ENCODE measurements at places on chromosomes 1 and 21.

DNA sequence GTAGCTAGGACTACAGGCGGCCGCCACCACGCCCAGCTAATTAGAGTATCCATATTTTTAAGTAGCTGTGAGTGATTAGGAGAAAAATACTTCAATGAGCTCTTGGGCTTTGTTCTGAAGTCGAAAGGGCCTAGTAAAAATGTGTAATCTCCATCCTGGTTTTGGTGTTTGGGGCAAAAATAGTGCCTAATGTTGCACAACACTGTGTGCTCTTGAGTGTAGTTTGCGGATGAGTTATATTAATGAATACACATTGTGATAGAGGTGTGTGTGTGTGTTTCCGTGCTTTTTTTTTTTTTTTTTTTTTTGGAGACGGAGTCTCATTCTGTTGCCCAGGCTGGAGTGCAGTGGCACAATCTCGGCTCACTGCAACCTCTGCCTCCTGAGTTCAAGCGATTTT, 6.3 kb upstream of the ARID1A start:
- no peak for DNase-seq

- DNase-seq: peak; percentile 33
Observed at GRCh38 chr1:159214149-159214760, 9.6 kb downstream of the ACKR1 start.

DNA sequence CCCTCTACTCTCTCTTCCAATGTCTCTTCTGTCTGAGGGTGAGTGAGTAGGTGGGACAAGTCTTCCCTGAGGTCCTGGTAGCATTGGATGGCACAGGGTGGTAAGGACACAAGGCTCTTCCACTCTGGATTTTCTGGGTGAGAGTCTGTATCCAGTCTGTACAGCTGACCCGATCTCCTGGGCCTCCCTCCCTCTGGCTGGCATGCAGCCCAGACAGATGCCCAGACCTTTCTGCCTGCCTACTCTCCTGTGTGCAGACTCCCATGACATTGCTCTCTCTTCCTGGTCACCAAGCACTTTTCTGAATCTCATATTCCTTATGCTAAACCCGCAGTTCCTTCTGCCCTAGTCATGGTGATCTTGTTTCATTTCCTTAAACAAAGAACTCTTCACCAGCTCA, 100.3 kb downstream of the GRIK3 start:
- no peak for DNase-seq

- peak; percentile 59 for DNase-seq
Observed at GRCh38 chr21:40053007-40053406, 185.8 kb downstream of the PCP4 start.

- DNase-seq: no peak
Observed at GRCh38 chr1:77065693-77066342, 153.4 kb downstream of the PIGK start.

- no peak for DNase-seq
Observed at GRCh38 chr1:7062346-7063061, 277.2 kb downstream of the CAMTA1 start.

- no peak for DNase-seq
Observed at GRCh38 chr1:34441259-34442069, 264.8 kb downstream of the C1orf94 start.

- no peak for DNase-seq
Observed at GRCh38 chr1:2059290-2059953, 9.2 kb downstream of the PRKCZ start.

DNA sequence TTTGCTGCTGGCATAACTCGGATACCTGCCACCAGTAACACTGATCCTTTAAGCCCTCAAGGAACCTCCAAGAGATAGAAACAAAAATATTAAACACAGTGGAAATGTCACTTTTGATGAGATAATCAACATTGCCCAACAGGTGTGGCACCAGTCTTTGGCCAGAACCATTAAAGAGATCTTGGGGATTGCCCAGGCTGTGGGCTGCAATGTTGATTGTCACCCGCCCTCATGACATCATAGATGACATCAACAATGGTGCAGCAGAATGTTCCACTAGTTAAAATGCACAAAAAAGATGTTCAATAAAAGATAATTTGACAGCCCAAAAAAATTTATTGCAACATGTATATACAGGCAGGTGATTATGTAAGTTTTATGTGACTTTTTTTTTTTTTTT, 20.2 kb upstream of the ZMYM1 start:
- DNase-seq: no peak

DNA sequence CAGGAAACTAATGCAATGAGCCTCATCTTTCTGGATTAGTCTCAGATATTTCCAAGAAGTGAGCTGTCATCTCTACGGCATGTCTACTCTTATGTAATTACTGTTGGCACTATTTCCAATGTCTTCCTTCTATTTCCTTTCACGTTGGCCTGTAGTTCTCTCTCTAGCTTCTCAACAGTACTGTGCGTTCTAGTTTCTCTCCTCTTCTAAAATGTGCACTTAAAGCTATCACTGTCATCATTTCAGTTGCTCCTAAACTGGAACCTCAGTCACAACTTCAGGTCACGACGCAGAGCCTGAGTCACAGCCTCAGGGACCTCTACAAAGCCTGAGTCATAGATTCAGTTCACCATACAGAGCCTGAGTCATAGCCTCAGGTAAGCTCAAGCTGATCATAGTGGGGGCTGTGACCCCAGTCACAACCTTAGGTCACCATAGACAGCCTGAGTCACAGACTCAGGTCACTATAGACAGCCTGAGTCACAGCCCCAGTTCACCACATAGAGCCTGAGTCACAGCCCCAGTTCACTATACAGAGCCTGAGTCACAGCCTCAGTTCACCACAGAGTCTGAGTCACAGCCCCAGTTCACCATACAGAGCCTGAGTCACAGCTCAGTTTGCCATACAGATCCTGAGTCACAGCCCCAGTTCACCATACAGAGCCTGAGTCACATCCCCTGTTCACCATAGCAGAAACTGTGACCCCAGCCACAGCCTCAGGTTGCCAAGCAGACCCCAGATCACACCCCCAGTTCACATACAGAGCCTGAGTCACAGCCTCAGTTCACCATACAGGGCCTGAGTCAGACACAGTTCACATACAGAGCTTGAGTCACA, 13.0 kb downstream of the WNT9A start:
- peak; percentile 82 for DNase-seq

GRCh38 chr1:43814401-43814800, 107.1 kb downstream of the ST3GAL3 start:
- DNase-seq: no peak

- no peak for DNase-seq
Observed at GRCh38 chr21:20728691-20729090, 269.5 kb upstream of the NCAM2 start.

DNA sequence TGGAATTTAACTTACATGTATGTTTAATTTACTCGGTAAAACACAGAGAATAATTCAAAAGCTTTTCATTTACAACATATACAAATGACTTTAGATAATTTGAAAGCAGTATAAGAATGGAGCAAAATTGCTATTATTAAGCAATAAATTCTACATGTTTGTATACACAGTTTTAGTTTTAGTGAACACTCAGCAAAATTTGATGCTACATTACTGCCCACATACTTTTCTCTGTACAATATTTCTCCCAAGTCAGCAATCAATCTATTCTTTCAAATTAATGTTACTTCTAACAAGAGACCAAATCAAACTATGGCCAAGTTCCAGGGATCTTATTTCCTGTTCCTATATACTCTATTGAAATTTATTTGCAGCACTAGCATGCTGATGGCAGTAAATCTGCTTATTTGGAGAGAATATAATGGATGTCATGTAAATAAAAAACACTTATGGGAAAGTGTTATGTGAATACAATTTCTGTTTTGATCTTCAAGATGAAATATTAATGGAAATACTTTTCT, 82.6 kb upstream of the BRINP3 start:
- no peak for DNase-seq

GRCh38 chr1:205977402-205978014, 25.7 kb downstream of the RAB7B start:
- DNase-seq: peak; percentile 88

DNA sequence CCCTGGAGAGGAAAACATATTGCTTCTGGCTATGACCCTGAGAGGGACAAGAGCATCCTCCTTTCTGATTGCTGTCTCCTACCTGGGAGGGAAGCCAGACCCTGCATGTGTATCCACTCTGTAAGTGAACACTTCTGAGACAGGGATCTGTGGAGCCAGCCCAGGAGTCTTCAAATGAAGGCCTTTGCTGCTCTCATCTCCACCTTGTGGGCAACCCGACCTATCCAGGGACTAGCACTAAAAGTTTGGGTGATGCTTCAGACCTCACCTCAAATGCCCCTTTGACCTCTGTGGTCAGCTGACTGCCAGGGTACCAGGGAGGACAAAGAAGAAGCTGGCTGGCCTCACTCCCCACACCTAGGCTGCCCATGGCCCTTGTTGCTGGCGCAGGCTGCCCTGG, 64.7 kb downstream of the KCND3 start:
- DNase-seq: no peak

DNA sequence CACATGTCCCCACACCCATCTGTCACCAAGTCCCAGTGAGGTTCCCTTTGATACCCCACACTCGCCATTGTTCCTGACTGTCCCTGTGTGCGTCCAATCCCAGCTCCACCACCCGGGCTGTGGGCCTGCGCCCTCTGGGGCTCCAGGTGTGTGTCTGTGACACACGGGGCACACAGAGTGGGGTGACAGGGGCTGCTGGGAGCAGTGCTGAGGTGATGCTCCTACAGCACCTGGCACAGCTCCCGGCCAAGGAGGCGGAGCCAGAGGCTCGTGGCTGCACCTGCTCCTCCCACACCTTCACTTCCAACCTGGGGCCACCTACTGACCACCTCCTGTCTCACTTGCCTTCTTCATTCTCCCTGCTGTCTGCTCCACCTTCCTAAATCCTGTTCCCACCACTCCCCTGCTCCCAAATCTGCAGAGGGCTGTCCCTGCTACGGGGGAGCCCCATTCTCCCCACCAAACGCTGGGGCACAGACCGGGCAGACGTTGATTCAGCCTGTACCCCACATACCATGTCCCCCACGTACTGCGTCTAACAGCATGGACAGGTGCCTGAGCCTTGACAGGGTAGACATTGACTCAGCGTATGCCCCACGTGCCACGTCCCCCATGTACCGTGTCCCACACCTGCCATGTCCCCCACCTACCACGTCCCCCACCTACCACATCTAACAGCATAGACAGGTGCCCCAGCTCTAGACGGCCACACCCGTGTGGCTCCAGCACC, 16.4 kb downstream of the WDR4 start:
- no peak for DNase-seq

DNA sequence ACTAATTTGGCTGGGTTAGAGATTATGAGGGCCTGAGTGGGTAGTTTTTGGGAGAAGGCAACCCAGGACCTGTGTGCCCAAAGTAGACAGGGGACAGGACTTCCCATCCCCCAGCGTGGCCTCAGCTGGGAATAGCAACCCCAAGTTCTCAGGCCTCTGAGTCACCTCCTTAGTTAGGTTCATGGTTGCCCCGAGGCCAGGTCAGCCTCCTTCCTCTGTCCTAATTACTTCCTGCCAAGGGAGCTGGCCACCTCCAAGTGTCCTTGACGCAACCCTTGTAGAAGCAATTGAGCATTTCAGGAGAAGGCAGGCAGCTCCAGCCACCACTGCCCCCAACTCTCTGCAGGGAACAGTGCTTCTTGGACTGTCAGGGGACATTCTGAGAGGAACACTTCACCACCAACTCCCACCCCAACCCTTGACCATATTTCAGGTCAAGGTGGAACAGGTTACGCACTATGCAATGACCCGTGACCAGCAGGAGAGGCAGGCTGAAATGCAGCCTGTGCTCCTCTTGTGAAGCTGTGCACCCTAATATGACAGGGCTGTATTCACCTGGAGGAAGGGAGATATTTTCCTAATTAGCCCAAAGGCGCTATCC, 5.1 kb upstream of the NT5C1A start:
- DNase-seq: no peak

- no peak for DNase-seq
Observed at GRCh38 chr1:3697104-3697503, 44.8 kb downstream of the TP73 start.

- DNase-seq: no peak
Observed at GRCh38 chr1:9688599-9688998, 37.1 kb downstream of the PIK3CD start.
